ENCODE measurements at places on chromosomes 7 and 10.
A peak's percentile ranks its signal among the peaks of the same experiment; 100 is the strongest.

- no peak for DNase-seq
- H3K36me3 ChIP-seq = no peaks in the 10 kb centered on the region
- peaks cover 4% of the 10 kb centered on the region for H3K27me3 ChIP-seq
- no peak overlapping the region for H3K27ac ChIP-seq
- H3K4me3 ChIP-seq = no peak overlapping the region
- H3K4me1 ChIP-seq = no peaks in the 10 kb centered on the region
These were observed 12.7 kb downstream of the ADCY1 start for GRCh38 chr7:45586542-45587520.

GRCh38 chr7:10022957-10023356, 950.7 kb upstream of the PHF14 start:
- H3K27me3 ChIP-seq = no peaks in the 10 kb centered on the region
- H3K4me3 ChIP-seq = no peak overlapping the region
- no peak overlapping the region for H3K27ac ChIP-seq
- no peak for DNase-seq

DNA sequence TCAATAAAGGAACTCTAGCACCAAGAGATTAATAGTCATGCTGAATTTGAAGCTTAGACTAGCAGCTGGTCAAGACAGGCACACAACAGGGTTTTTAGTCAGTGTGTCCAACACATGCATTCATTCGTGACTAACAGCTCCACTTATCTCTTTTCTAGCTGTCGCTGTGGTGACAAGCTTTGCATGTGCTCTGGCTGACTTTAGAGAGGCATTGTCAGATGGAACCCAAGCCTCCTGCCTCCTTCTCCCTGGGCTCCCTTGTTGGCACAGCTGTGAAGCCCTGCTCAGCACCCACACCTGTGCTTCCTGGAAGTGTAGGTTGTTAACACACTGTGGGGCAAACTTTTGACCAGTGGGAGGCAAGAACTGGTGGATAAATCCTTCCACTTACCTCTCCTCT, 9.8 kb upstream of the AGK start:
- no peak overlapping the region for H3K4me3 ChIP-seq
- no peaks in the 10 kb centered on the region for H3K36me3 ChIP-seq
- no peak overlapping the region for H3K27ac ChIP-seq
- H3K27me3 ChIP-seq = peaks cover 6% of the 10 kb centered on the region
- H3K4me1 ChIP-seq = no peaks in the 10 kb centered on the region

DNA sequence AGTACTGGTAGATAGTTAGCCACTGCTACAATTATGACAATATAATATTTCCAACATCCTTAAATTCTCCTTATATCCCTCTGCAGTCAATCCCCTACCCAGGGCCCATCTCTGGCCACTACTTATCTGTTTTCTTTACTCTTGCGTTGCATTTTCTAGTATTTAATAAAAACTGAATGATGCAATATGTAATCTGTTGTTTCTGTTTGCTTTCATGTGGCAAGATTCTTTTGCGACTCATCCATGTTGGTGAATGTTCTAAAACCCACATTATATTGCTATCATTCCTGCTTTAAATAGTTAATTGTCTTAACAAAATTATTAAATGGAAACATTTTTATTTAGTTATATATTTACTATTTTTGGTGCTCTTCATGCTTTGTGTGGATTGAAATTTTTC, 338.5 kb downstream of the MDFIC start:
- H3K27me3 ChIP-seq = no peaks in the 10 kb centered on the region
- no peak overlapping the region for H3K4me3 ChIP-seq
- DNase-seq = no peak

GRCh38 chr7:138000081-138000701, 1.7 kb downstream of the CREB3L2 start:
- no peaks in the 10 kb centered on the region for H3K27me3 ChIP-seq
- H3K36me3 ChIP-seq = no peaks in the 10 kb centered on the region
- peak; percentile 17 for DNase-seq
- H3K4me3 ChIP-seq = peak overlapping the region; percentile 95
- H3K4me1 ChIP-seq = peaks cover 38% of the 10 kb centered on the region

DNA sequence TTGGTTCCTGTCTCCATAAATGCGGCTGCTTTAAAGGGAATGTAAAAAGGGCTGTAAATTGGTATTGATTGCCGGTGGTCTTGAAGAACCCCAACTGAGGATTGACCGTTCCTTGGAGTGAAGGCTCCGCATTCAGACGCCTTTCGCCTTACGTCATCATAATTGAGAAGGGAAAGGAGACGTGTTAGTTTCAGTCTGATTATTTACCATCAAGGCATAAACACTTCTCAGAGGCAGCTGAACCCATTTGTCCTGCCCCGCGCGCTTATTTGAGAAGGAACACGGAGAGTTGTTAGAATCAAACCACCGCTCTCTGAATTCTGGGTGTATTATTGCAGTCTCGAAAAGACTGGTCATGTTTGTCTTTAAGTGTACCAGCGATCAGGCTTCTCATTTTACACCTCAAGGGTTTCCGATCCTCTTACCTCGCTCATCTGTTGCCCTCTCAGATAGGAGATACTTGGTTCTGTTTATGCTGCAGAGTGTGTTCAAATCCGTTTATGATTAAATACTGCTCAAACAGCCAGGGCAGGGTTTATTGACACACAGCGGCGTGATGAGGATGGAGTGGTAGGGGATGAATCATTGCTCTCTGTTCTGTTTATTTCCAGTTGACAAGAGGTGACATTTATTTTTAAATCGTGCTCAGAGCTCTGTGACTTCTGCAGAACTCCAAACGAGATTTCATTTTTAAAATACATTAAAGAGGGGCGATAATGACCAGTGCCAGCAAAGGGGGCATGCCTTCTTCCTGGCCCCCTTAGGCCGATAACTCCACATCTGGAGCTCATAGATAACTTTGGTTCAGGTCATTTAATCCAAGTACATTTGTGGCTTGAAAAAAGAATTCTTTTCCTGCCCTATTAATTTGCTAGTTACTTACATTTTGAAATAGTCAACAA, 30.4 kb downstream of the FOXK1 start:
- no peak overlapping the region for H3K27ac ChIP-seq
- DNase-seq = no peak
- H3K27me3 ChIP-seq = no peaks in the 10 kb centered on the region
- H3K4me1 ChIP-seq = no peaks in the 10 kb centered on the region
- H3K36me3 ChIP-seq = peaks cover 26% of the 10 kb centered on the region

GRCh38 chr10:110340816-110341215, 36.1 kb upstream of the SMNDC1 start:
- no peaks in the 10 kb centered on the region for H3K4me1 ChIP-seq
- no peak for DNase-seq
- H3K27me3 ChIP-seq = peaks cover 15% of the 10 kb centered on the region
- H3K4me3 ChIP-seq = no peak overlapping the region
- H3K27ac ChIP-seq = no peak overlapping the region
- no peaks in the 10 kb centered on the region for H3K36me3 ChIP-seq

DNA sequence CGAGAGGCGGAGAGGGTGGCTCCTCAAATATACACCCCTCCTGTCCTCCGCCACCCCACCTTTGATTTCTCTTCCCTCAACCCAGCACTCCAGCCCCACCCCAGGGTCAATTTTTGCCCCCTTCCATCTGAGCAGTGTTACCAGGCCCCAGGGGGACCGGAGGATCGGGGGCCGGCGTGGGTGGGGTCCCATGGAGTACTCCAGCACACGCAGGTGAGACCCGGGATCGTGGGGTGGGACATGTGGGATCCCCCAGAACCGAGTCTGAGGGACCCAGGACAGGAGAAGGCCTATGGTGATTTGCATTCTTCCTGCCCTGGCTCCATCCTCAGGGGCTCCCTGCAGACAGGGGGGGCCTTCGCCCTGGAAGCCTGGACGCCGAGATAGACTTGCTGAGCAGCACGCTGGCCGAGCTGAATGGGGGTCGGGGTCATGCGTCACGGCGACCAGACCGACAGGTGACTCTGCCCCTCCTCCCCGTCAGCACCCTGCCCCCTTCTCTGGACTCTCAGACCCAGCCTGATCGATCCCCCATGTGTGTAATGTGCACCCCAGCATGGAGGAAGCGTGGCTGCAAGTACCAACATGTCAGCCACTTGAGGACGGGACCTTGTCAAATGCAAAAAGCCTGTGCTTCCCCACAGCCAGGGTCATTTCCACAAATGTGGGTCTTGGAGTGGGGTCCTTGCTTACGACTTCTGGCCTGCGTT, 744 bp downstream of the TRIP6 start:
- peak overlapping the region; percentile 88 for H3K4me3 ChIP-seq
- H3K27me3 ChIP-seq = no peaks in the 10 kb centered on the region
- peak overlapping the region; percentile 96 for H3K27ac ChIP-seq
- DNase-seq = no peak
- H3K4me1 ChIP-seq = peaks cover 26% of the 10 kb centered on the region

- no peak overlapping the region for H3K27ac ChIP-seq
- H3K36me3 ChIP-seq = no peaks in the 10 kb centered on the region
- no peaks in the 10 kb centered on the region for H3K27me3 ChIP-seq
- H3K4me3 ChIP-seq = no peak overlapping the region
These were observed 408.8 kb upstream of the SEMA3C start for GRCh38 chr7:81327468-81328266.

GRCh38 chr10:55410415-55410885, 609.4 kb upstream of the PCDH15 start:
- no peaks in the 10 kb centered on the region for H3K27me3 ChIP-seq
- H3K4me3 ChIP-seq = no peak overlapping the region
- H3K36me3 ChIP-seq = no peaks in the 10 kb centered on the region
- no peak for DNase-seq
- no peaks in the 10 kb centered on the region for H3K4me1 ChIP-seq

- H3K4me3 ChIP-seq = no peak overlapping the region
- H3K4me1 ChIP-seq = no peaks in the 10 kb centered on the region
- no peak overlapping the region for H3K27ac ChIP-seq
- peak; percentile 70 for DNase-seq
- no peaks in the 10 kb centered on the region for H3K27me3 ChIP-seq
These were observed 35.4 kb downstream of the BAG3 start for GRCh38 chr10:119686465-119687191.

- no peaks in the 10 kb centered on the region for H3K4me1 ChIP-seq
- no peaks in the 10 kb centered on the region for H3K27me3 ChIP-seq
- no peak for DNase-seq
- no peaks in the 10 kb centered on the region for H3K36me3 ChIP-seq
- no peak within 1 kb of the TSS for H3K27ac ChIP-seq
- H3K4me3 ChIP-seq = no peak within 1 kb of the TSS
These were observed at the start of gene SLC16A12 for GRCh38 chr10:89535171-89536012. SLC16A12 (minus strand) TSS chr10:89535594; CDS start chr10:89462578, 73,016 bp downstream.

- H3K27ac ChIP-seq = peak overlapping the region; percentile 85
- no peaks in the 10 kb centered on the region for H3K27me3 ChIP-seq
- DNase-seq = peak; percentile 91
- H3K4me3 ChIP-seq = peak overlapping the region; percentile 44
These were observed 10.9 kb upstream of the GDF2 start for GRCh38 chr10:47311193-47311931.

DNA sequence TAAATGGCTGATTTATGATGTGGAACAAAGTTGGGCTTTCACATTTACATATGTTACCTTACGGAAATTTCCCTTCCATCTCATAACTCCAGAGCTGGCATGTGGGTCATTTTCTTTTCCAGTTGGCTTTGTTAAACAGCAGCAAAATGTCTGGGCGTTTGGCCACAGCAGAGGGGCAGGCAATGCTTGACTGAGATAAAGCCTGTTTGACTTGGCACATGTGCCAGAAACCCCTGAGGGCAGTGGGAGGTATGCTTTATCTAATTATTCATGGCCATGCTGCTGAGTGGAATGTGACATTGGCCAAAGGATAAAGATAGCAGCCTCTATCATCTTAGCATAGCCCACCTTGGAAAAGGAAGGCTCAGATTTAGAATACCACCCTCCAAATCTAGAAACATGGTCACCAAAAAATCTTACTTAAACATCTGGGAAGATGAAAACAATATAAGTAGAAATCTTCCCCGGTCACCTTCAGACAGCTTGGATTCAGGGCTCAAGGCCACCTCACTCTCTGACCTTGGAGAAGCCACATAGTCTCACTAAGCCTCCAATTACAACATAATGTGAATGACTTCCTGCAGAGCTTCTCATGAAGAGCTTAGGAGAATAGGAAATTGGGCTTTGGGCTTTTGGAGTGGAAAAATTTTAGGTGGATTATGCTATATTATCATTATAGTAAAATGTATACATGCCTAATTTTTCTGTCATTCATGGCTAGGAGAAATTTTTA, 101.5 kb downstream of the GRM3 start:
- no peak overlapping the region for H3K27ac ChIP-seq
- H3K36me3 ChIP-seq = no peaks in the 10 kb centered on the region
- H3K4me1 ChIP-seq = no peaks in the 10 kb centered on the region
- no peaks in the 10 kb centered on the region for H3K27me3 ChIP-seq
- H3K4me3 ChIP-seq = no peak overlapping the region
- DNase-seq = no peak

GRCh38 chr7:19957664-19958063, 184.2 kb upstream of the TMEM196 start:
- no peaks in the 10 kb centered on the region for H3K4me1 ChIP-seq
- H3K36me3 ChIP-seq = no peaks in the 10 kb centered on the region
- DNase-seq = no peak
- no peak overlapping the region for H3K27ac ChIP-seq

GRCh38 chr7:3087243-3087755, 43.6 kb upstream of the CARD11 start:
- H3K36me3 ChIP-seq = no peaks in the 10 kb centered on the region
- H3K4me3 ChIP-seq = no peak overlapping the region
- no peaks in the 10 kb centered on the region for H3K27me3 ChIP-seq
- DNase-seq = no peak
- no peak overlapping the region for H3K27ac ChIP-seq

DNA sequence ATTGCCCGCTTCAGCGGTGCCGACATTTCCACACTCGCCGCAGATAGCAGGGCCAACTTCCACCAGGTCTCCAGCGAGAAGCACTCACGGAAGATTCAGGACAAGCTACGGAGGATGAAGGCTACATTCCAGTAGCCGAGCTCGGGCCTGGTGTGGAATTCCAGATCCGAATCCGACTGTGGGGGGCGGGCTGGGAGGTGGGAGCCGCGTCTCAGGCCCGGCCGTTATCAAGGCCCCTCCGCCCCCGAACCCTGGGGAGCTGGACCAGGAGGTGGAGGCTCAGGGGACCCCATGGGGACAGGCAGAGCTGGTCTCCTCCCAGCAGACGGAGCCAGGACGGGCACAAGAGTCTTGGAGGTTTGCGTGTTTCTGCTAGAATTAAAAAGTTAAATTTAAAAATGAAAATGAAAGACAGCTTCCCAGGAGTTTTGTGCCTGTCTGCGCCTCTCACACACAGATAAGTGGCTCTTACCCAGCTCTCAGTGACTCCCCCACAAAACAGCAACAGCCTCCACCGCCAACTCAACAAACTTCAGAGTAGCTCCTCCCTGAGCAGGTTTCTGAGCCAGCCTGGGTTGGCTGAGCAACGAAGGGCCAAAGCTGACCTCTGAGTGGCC, 5.2 kb upstream of the UTF1 start:
- H3K4me3 ChIP-seq = no peak overlapping the region
- no peaks in the 10 kb centered on the region for H3K27me3 ChIP-seq
- H3K4me1 ChIP-seq = no peaks in the 10 kb centered on the region
- no peak overlapping the region for H3K27ac ChIP-seq
- no peaks in the 10 kb centered on the region for H3K36me3 ChIP-seq
- DNase-seq = no peak

DNA sequence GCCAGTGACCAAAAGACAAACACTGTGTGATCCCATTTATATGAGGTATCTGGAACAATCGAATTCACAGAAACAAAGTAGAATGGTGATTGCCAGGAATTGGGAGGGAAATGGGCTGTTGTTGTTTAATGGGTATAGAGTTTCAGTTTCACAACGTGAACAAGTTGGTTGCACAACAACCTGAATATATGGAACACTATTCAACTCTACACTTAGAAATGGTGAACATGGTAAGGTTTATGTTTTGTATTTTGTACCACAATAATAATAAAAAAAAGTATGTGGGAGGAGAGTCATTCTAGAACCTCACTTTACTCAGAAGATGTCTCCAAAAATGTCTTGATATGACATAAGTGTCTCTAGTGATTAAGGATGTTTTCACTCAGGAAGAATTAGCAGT, 85.2 kb upstream of the SGCE start:
- H3K4me3 ChIP-seq = no peak overlapping the region
- H3K27ac ChIP-seq = no peak overlapping the region
- DNase-seq = no peak
- no peaks in the 10 kb centered on the region for H3K4me1 ChIP-seq
- no peaks in the 10 kb centered on the region for H3K36me3 ChIP-seq

Measured in DND-41 (cell line).